ENCODE measurements at places on chromosomes 12 and 14. TPM values are rescaled to one million over a fixed set of nuclear protein-coding genes. Genes with fewer than 3 reads are reported as not detected.

- H3K4me3 ChIP-seq: no peak overlapping the region
- no peak overlapping the region for H3K27ac ChIP-seq
- H3K36me3 ChIP-seq: no peaks in the 10 kb centered on the region
- no peaks in the 10 kb centered on the region for H3K27me3 ChIP-seq
- no peaks in the 10 kb centered on the region for H3K4me1 ChIP-seq
Observed at GRCh38 chr12:106044773-106045172, 94.0 kb downstream of the NUAK1 start.

DNA sequence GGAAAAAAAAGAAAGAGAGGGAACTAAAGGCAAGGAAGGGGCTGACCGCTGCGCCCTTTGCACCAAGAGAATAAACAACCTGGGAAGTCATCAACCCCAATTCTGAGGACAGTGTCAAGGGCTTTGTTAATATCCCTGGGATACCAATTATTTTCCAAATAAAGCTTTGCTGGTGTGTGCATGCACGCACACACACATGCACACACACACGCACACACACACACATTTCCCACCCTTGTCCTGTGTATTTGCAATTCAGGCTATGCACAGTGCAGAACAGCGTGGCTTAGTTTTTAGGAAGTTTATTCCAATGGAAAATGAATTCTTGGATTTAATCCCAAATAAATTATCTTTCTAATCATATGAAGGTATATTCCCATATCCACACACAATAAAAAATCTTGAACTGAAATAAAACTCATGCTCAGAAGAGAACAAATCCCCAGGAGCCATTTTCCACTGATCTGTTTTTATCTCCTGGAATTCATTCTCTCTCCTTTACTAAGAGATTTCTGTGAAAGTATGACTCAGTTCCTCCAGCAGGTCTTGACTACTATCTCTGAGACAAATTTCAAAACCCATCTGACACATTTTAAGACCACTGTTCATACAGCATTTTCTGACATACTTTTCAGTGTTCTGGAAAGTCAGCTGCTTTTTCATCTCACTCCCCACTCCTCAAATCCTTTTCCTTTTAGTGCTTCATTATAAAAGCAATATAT is 334.4 kb upstream of the ATP2B1 start:
- no peaks in the 10 kb centered on the region for H3K27me3 ChIP-seq
- no peak overlapping the region for H3K27ac ChIP-seq
- H3K36me3 ChIP-seq: no peaks in the 10 kb centered on the region
- no peaks in the 10 kb centered on the region for H3K4me1 ChIP-seq
- no peak overlapping the region for H3K4me3 ChIP-seq

DNA sequence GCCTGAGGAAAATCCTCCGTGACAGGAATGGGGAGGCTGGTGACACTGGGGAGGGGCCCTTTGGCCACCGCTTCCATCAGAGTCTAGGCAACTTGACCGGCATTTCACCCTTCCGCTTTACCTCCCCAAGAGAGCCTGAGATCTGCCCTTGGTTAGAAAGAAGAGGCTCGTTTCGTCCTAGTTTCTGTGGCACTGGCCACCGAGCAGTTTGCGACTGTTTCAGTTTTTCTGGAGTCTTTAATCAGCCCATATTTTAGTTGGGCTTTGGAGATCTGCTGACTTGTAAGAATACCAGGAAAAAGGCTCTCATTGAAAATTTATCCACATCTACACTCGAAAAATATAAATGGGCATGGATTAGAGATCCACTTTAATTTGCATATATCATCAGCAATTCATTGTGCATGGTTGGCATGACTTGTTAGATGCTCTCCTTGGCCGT is 414 bp upstream of the ANKS1B start:
- H3K27ac ChIP-seq: no peak overlapping the region
- peaks cover 5% of the 10 kb centered on the region for H3K4me1 ChIP-seq
- H3K36me3 ChIP-seq: no peaks in the 10 kb centered on the region

- H3K4me3 ChIP-seq: no peak within 1 kb of the TSS
- DNase-seq: no peak
- no peaks in the 10 kb centered on the region for H3K36me3 ChIP-seq
- H3K4me1 ChIP-seq: no peaks in the 10 kb centered on the region
- no peak within 1 kb of the TSS for H3K27ac ChIP-seq
Observed at GRCh38 chr14:19920021-19920657, at the start of gene OR4K5. Gene OR4K5 (plus strand): TSS chr14:19920607. CDS start chr14:19920607, 0 bp downstream.

DNA sequence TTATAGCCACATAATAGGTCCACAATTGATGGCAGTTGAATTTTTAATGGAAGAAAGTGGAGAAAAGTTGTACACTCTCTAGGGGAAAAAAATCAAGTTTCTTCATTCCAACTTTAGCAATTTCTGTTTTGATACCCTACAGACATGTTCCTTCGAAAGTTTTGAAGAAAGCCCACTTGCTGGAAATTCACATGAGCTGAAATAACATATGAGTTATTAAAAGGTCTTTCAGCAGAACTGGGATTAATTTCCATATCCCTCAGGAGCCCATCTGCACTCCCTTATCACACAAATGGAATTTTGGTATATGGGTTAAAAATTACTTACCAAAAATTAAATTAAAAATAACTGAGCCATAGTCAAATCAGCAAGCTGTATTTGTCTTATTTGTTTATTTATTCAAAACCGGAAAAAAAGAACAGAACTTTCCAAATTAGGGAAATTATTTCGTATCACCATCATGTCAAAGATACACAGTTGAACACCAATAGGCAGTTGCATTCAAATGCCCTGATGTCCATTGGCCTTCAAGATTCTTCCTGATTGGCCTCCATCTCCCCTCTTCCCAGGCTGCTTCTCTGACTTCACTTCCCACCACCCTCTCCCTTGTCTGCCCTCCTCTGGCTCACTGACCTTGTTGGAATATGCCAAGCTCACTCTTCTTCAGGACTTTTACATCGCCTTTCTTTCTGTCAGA is 445.5 kb downstream of the EGLN3 start:
- no peak for DNase-seq
- no peaks in the 10 kb centered on the region for H3K27me3 ChIP-seq

GRCh38 chr14:64817631-64818030 is 62.1 kb downstream of the SPTB start:
- no peaks in the 10 kb centered on the region for H3K27me3 ChIP-seq
- DNase-seq: no peak
- H3K4me3 ChIP-seq: no peak overlapping the region
- H3K27ac ChIP-seq: no peak overlapping the region
- no peaks in the 10 kb centered on the region for H3K36me3 ChIP-seq

DNA sequence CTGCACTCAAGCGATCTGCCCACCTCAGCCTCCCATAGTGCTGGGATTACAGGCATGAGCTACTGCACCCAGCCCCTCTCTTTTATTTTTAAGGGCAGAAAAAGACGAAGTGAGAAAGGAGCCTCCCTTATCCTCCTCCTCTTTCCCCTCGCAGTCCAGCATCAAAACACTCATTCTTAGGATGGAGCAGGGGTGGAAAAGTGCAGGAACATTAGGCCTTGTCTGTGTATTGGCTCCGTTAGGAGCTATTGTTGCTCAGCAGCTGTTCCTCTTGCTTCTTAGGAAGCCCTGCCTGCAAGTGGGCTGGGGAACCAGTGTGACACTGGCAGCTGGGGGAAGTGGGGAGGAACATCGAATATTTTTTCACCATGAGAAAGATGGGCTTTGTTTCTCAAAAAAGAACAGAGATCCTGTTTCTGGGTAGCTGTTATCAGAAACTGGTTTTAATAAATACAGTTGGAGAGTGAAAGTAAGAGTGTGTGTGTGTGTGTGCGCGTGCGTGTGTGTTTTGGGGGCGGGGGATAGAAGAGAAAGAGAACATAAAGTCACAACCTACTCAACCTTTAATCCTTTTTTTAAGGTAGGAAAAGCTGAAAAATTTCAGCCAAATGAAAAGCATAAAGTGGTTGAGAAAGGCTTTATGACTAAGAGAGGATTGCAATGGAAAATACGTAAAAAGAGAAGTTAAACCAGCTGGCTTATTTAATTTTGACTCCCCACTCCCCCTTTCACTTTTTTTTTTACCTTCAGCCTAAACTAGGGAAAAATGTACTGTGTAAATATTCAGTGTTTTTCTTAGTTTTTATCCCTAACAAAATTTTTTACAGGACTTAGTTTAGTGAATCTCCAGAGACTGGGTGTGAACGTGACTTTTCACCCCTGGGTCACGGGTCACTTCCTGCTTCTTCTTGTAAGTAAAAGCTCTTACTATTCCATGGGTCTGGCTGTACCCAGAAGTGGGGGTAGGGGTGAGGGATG is 197.2 kb upstream of the PLEKHG7 start:
- no peaks in the 10 kb centered on the region for H3K36me3 ChIP-seq
- peaks cover 32% of the 10 kb centered on the region for H3K4me1 ChIP-seq
- peak; percentile 80 for DNase-seq

DNA sequence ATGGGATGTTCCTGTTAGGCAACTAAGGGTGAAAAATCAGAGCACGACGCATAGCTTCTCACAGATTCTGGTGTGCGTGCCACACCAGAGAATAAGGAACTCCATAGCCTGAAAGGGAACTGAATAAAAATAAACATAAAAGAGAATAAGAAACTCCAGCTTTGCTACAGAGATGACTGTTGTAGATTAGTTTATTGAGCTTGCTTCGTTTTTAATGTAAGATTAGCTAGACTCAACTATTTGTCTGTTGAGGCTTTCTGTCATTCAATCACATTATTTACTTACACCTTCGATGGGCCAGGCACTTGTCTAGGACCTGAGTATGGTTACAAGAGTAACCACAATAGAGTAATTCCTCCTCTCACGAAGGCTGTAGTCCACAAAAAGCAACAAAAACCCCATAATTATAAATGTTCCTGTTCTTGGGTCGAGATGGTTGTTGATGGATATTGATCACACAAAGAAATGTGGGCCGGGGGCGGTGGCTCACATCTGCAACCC is 807 bp upstream of the ZCCHC8 start:
- peaks cover 10% of the 10 kb centered on the region for H3K36me3 ChIP-seq
- no peak overlapping the region for H3K27ac ChIP-seq
- no peaks in the 10 kb centered on the region for H3K27me3 ChIP-seq
- DNase-seq: no peak

DNA sequence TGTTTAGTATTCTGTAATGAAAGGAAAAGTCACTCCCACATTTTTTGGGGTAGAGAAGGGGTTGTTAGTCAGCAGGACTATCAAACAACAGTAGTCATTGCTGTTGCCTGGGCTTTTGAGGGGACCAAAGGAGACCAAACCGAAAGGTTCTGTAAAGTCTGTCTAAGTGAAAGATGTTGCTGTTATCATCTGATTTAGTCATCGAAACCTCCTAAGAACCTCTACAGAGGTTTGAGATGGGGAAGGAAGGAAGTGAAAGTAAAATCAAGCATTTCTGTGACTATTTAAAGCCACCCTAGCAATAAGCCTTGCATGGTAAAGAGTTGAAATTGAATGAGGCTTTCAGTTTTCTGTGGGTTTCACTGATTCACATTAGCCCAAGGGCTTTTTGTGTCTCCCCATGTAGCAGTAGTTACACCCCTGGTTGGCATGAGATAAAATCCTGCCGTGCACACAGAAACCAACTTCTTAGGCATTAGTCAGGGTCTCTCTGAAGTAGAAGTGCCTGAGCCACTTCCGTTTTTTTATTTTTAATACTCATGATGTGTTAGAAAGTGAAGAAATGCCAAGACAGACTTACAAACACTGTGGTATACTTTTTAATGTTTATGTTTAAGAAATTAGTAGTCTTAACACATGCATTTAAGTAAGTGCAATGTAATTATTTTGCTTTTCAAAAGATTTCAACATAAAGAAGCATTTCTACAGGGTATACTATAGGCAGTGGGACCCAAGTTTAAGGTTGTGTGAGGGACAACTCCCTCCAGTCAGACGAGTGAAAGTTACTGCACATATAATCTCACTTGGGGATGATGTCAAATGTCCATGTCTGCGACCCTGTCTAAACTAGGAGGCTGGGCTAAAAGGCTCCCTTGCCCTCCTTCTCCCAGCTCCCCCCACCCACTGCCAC is 50.4 kb downstream of the DYRK2 start:
- no peaks in the 10 kb centered on the region for H3K27me3 ChIP-seq
- H3K4me1 ChIP-seq: no peaks in the 10 kb centered on the region
- no peak overlapping the region for H3K27ac ChIP-seq
- peak overlapping the region; percentile 10 for H3K4me3 ChIP-seq
- no peaks in the 10 kb centered on the region for H3K36me3 ChIP-seq
- DNase-seq: no peak

GRCh38 chr14:28461389-28461788 is 305.2 kb upstream of the FOXG1 start:
- H3K4me1 ChIP-seq: no peaks in the 10 kb centered on the region
- H3K4me3 ChIP-seq: no peak overlapping the region
- H3K36me3 ChIP-seq: no peaks in the 10 kb centered on the region
- no peak overlapping the region for H3K27ac ChIP-seq

DNA sequence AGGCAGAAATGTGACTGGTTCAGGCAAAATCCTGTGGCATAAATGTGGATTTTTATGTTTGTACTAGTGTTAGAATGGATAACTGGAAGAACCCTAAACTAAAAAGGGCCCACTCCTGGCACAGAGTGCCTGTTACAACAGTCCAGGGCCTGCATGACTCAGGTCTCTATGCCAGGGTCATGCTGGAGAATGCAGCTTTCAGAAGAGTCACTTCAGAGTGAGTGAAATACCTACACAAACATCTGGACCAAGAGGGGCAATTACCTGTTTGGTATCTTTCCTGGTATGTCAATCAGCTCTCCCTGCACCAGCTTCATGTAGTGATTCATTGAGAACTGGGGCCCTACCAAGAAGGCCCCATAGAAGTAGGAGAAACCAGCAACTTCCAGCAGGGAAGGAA is 10.0 kb downstream of the EMG1 start:
- peaks cover 4% of the 10 kb centered on the region for H3K36me3 ChIP-seq
- no peak for DNase-seq
- H3K27ac ChIP-seq: no peak overlapping the region
- H3K4me3 ChIP-seq: no peak overlapping the region
- no peaks in the 10 kb centered on the region for H3K4me1 ChIP-seq

GRCh38 chr14:56243110-56243509 is 124.9 kb downstream of the PELI2 start:
- H3K27ac ChIP-seq: no peak overlapping the region
- DNase-seq: no peak
- no peaks in the 10 kb centered on the region for H3K27me3 ChIP-seq
- no peaks in the 10 kb centered on the region for H3K4me1 ChIP-seq
- H3K4me3 ChIP-seq: no peak overlapping the region
- H3K36me3 ChIP-seq: no peaks in the 10 kb centered on the region

DNA sequence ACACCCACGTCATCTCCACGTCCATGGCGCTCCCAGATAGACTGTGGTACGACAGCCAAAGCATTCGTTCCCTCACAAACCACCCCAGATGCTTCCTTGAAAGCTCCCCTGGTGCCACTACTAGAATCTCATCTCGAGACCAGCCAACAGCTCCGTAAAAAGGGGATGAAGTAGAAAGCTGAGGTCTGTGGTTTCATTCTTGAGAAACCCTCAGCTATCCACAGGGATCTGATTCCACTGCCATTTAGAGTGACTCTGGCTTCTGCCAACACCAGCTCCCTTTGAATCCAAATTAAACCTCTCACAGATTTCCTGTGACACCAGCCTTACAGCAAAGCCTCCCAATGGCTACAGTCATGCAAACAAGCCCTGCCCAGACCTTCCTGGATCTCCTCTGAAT is 18.5 kb upstream of the FOXN3 start:
- no peaks in the 10 kb centered on the region for H3K27me3 ChIP-seq
- DNase-seq: no peak
- no peaks in the 10 kb centered on the region for H3K4me1 ChIP-seq
- no peak overlapping the region for H3K4me3 ChIP-seq
- H3K27ac ChIP-seq: no peak overlapping the region

GRCh38 chr14:58414845-58415244 is 12.5 kb downstream of the TIMM9 start:
- no peak overlapping the region for H3K4me3 ChIP-seq
- no peaks in the 10 kb centered on the region for H3K4me1 ChIP-seq
- DNase-seq: no peak
- H3K27me3 ChIP-seq: no peaks in the 10 kb centered on the region

The GPR162 gene
- 9.8 TPM for polyA plus RNA-seq

The TAS2R46 gene
- not detected for polyA plus RNA-seq

The RDH16 gene
- 0.15 TPM for polyA plus RNA-seq

The HOXC12 gene
- not detected for polyA plus RNA-seq

The FZD10 gene
- polyA plus RNA-seq: 0.11 TPM

The CLEC2A gene
- not detected for polyA plus RNA-seq

Data from kidney (tissue), 22 donors.